ENCODE measurements at places on chromosomes 2 and 18.

DNA sequence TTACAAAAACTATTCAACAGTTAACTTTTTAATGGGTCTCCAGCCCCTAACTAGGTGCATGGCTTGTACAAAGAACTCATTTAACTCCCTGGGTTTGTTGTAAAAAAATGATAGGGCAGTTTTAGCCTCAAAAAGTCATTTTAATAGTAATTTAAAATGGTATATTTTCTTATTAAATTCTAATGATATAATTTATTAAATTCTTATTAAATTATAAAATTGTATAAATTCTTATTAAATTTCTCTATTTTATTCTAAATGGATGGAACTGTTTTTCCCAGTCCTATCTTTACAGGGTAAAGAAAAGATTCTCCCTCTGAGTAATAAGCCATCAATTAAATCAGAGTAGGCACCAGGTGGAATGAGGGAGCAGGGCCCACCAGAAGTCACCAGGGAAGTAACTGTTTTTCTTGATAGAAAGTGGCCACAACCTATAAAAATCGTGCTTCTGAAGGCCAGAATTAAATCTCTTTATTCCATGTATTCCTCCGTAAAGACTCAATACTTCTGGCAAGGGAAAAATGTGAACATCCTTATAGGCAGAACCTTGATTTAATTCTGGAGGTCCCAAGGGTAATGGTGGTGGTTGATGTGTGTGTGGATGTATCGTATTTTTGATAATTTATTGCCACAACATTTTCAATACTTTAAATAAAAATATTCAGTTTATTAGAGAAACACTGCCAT is 814 bp downstream of the FKBP7 start:
- DNase-seq = no peak

- no peak for DNase-seq
These were observed 31.5 kb downstream of the MEIS1 start for GRCh38 chr2:66466433-66466832.

DNA sequence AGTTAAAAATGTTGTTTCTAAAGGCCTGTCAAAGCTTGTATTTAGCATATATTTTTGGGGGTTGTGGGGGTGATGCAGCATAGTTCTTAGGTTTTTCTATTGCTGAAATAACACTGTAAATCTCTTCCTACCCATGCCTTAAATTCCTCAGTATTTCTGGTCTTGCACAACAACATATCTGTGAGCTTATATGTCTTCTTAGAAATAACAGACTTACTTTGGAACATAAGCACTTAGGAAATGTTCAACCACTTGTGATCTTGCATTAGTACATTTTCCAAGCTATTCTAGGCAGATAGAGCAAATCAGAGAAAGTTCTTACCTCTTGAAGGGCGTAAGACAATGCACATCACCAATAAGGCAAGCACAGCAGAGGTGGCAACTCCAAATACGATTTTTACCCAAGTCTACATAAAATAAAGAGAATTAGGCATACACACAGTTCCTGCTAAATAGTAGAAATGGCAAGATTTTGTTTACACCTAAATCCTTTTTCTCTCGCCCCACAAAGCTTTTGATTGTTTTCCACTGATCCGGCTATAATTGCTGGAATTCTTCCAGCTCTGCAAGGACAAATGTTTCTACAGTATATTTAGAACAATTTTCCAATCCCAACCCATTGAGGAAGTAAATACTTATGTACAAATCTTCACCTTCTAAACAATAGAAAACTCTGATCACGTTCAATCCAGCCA is 512 bp downstream of the FAP start:
- no peak for DNase-seq

DNA sequence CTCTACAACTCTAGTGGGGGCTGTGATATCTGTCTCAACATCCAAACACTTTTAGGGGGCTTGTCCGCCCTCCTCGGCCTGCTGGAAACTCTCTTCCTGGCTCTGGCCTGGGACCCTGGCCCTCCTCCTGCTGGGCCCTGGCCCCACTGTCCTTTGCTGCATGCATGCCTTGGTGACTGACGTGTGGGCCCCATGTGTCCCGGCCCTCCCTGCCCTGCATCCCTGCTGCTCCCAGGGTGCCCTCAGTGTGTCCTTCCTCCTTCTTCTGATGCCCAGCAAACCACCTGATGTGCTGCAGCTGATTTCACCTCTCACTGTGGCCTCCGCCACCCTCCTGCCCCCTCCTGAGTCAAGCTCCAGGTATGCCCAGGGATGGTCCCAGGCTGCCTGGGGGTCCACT is 101.7 kb downstream of the SEPTIN10 start:
- no peak for DNase-seq

DNA sequence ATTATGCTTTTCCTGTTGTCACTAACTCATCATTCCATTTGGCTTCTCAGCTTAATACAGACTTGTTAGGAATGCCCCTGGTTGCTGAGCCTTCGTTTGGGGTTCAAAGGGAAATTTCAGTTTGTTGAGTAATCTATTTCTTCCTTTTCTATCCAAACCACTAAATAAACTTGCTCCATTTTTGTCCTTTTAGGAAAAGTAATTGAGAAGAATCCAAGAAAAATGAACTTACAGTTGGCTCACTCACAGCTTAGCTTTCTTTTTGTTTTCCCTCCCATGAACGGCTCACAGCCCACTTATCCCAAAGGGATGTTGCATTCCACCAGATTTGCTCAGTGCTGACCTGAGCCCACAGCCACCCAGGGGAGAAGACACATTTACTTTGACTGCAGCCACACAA is 73.9 kb downstream of the SOX11 start:
- DNase-seq = no peak

- DNase-seq = no peak
These were observed 44.2 kb upstream of the AQP4 start for GRCh38 chr18:26909599-26910290.

GRCh38 chr2:222949690-222950323 is 89.0 kb downstream of the ACSL3 start:
- no peak for DNase-seq

DNA sequence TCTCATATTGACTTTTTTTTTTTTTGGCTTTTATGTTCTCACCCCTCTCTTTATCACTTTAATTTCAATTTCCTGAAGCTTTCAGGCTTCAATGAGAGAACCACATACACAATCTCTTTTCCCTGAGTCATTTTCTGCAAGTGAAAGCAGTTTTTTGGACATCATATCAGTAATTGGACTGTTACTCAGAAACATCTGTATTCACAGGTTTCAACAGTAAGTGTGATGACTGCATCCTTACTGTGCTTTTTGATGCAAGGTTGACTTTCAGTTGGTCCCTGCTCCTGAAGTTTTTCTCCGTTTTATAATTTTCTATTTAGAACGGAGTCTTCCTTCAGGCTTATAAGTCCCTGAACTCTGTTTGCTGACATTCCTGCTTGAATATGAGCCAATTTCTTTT is 70.5 kb upstream of the CCBE1 start:
- no peak for DNase-seq

DNA sequence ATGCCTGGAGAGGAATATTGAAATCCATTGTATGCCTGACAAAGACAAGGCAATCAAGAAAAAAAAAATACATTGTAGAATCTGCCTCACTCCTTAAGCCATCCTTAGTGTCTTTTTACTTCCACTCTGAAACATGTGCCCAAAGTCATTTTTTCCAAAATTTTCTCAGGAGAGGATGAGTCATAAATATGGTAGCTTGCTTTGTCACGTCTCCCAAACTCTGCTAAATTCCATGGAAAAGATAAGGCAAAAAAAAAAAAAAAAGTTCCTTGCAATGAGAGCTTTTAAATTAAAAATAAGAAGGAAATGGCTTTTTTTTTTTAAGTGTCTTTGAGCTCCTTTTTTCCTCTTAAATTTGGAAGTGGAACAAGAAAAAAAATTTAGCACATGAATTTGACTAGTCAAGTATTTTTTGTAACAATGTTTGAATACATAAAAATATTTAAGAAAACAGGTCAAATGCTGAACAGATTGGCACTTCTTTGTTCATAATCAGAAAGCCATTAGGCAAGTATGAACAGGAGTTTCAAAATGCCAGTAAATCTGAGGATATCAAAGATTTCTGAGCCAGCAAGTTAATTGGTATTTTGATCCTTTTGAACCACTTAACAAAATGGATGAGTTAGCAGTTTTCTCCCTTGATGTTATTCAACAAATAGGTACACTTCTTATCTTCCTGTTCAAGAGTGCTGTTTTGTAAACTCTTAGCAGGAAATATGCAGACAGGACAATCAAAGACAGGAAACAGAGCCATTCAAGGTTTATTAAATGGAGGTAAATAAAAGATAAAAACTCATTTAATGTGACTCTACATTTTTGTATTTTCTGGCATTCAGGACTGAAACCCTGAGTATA is 247.3 kb upstream of the SP5 start:
- no peak for DNase-seq
